Neural crest cell (in vitro differentiated cells): ENCODE measurements at places on chromosomes 6 and 20. TPM values are rescaled to one million over a fixed set of nuclear protein-coding genes. Genes with fewer than 3 reads are reported as not detected.

GRCh38 chr6:139988685-139989084, 614.2 kb upstream of the CITED2 start:
- no peak for DNase-seq

DNA sequence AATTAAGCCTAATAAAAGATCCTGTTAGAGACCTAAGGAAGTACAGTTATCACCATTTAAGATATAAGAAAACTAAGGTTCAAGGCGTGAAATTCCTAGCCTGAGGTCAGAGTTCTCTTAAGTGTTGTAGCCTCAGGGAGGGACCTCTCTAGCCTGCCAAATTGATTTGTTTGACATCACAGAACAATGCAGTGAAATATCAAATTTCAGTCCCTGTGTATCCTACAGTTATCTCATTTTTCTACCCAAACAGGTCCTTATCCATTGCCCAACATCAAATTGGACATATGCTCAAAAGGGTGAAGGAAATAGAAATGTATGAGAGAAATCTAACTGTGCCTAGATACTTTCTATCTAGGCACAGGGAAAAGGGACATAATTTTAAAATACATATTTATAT, 63.0 kb downstream of the NCOA7 start:
- no peak for DNase-seq

GRCh38 chr6:126724821-126725220, 384.9 kb downstream of the CENPW start:
- DNase-seq, result no peak

The GMPR gene
- 0.16 TPM in 1 of 2 replicates, not detected in the other for total RNA-seq
